Kidney tubule cell (primary cell): ENCODE measurements at places on chromosomes 5 and 9.
A peak's percentile ranks its signal among the peaks of the same experiment; 100 is the strongest.

DNA sequence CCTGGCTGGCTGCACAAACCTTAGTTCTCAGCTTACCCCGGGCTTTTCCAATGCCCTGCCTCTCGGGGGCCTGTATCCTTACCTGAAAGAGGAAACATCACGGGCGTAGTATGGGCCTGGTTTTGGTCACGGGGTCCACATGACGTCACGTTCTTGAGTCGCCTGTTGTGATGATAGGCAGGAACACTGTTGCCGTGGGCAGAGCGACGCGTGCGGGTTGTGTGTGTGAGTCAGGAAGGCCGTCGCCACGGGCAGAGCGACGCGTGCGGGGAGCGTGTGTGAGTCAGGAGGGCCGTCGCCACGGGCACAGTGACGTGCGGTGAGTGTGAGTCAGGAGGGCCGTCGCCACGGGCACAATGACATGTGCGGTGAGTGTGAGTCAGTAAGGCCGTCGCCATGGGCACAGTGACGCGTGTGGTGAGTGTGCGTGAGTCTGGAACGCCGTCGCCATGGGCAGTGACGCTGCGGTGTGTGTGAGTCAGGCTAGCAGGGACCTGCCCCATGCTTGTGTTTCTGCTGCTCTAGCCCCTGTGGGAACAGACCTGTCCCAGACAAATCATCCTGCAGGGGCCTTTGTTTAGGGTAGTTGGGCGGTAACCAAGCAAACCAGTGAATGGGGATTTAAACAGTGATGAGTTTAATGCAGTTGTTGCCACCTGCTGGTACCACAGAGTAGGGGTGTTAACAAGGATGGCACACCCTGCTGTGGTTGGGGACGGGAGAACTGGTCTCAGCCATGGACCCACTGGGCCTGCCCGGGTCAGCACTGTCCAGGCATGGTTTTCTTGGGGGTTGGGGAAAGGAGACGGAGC, 19.8 kb downstream of the TRIP13 start:
- DNase-seq: peak; percentile 81

- DNase-seq: no peak
These were observed 151.0 kb downstream of the PJA2 start for GRCh38 chr5:109258755-109259154.

DNA sequence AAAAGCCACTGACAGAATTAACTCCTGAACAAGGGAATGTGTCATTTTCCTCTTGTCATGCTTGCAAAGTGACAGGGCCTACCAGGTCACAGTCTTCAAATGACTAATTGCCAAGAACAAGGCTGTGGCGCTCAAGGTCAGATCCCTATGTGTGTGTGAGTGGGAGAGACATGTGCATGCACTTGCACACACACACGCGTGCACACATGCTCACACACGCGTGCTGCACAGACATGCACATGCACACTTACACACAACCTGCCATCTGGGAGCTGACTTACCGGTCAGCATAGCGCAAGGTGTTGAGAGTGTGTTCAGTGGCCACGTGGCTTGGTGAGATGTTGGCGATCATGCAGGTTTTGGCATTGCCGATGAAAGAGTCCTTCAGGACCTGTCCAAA, 69.8 kb downstream of the KIF24 start:
- peak; percentile 38 for DNase-seq

- DNase-seq: no peak
These were observed 10.1 kb downstream of the IGFBPL1 start for GRCh38 chr9:38414040-38414723.

DNA sequence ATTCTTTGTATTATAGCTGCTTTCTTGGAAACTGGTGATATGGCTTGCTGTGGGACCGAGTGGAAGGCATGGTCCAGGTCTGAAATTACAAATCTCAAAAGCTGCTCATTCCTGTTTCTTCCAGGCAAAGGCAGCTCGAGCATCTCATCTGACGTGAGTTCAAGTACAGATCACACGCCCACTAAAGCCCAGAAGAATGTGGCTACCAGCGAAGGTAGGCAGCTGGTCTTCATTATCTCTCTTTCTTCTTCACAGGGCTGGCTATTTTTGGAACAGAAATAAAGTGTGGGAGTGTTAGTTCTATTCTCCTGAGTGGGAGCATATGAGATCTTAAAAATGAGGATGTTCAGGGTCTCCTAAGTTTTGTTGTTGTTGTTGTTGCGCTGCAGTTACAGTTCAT, 115.9 kb downstream of the FBXL7 start:
- no peak for DNase-seq

- DNase-seq: no peak
These were observed 90.0 kb upstream of the HMHB1 start for GRCh38 chr5:143721925-143722324.

GRCh38 chr9:116504893-116505480, 182.1 kb upstream of the TRIM32 start:
- no peak for DNase-seq

DNA sequence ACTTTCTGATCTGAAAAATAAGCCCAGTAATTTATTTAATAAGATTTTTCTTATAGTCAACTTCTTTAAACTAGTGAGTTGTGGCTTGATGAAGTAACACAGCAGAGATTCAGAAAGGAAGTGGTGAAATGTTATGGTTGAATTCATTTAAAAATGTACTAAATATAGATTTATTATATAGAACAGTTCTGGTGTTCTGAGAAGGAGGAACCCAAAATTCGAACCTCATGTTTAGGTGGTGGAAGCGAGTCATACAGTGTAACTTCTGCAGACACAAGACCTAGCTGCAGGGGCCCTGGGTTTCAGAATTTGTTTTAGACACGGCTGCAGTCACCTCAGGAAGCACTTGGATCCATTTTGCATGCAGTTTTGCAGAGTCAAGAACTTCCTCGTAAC, 188.2 kb downstream of the TRIO start:
- no peak for DNase-seq

GRCh38 chr5:141605523-141606277, 13.1 kb downstream of the DIAPH1 start:
- no peak for DNase-seq

GRCh38 chr5:37989884-37990283, 150.0 kb upstream of the GDNF start:
- no peak for DNase-seq

DNA sequence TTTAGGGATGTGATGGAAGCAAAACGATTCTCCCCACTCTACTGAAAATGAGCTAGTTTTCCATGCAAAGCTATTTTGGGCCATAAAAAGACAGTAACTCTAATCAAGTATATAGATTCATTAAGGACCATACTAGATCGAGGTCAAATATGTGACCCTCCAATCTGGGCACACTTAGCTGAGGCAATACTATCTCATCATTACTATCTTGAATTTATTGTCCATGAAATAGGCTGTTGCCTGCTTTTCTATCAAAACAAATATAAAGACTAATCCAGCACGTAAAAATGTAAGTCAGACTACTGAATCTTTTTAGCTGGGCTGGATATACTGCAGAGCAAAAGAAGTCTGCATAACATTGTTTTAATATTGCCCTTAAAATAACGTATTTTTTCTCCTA, 943.1 kb downstream of the NR2F1-AS1 start:
- no peak for DNase-seq

- DNase-seq: no peak
These were observed 60.4 kb downstream of the BNC2 start for GRCh38 chr9:16809912-16810610.

DNA sequence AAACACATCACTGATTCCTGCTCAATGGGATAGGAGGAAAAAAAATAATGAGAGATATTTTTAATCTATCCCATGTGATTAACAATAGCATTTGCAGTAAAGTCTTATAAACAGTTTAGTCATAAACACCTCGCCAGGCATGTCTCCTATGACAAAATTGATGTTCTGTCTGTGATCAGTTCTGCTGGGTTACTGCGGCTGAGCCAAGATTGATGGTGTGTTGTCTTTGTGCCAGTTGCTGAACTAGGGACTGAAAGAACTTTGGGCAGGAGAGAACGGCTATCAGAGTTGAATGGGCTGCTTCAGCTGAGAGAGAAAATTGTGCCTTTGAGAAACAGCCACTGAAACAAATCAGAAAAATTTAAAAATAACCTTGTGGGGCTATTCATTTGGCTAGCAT, 37.3 kb upstream of the MAMDC2 start:
- DNase-seq: no peak

GRCh38 chr5:113378959-113379541, 55.7 kb downstream of the TSSK1B start:
- peak; percentile 52 for DNase-seq

DNA sequence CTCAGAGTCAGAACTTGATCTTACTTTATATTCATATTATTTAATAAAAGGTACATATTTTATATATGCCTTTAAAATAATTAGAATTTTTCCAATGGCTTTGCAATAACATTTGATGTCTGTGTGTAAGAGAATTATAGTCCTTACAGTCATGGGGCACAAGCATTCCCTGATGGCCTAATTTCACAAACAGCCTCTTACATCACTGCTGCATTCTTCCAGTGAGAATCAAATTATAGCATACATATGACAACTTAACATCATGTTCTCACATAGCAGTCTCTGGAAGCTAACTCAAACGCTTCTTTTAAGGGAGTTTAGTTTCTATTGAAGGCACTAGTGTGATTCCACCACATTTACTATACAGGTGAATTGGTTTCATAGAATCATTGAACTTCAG, 15.3 kb upstream of the PRUNE2 start:
- DNase-seq: no peak

GRCh38 chr5:886716-887325, 5.8 kb downstream of the BRD9 start:
- DNase-seq: no peak

DNA sequence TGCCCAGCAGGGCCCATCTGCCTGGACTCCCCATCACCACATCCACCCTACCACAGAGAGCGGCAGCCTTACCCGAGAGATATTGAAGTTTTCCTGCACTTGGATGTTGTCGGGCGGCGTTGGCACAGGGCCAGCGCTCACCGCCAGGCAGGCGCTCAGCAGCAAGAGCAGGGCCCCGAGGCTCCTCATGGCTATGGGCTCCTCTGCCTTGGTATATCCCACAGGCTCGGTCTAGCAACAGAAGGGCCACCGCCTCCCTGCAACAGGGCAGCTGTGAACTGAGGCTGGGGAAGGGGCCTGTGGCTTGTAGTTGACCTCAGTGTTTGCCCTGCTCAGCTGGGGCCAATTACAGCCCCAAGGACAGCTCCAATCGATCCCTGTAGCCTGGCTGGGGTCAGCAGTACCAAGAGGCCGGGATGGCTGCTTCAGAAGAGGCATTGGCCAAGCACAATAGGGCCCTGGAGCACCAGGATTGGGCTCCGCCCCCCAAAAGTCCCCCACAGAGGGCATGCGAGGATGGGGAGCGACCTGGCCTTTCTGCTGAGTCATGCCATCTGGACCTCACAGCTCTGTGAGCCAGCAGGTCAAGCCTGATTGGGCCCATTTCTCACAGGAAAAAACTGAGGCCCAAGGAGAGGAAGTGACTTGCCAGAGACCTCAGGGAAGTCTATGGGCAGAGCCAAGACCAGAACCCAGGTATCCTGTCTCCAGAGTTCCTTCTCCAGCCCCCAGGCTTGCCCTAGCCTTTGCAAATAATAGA, at the start of gene AMBP:
AMBP (minus strand) TSS at position 280 of the 760 bp plus-strand sequence; CDS start at position 189, 91 bp downstream.
- peak; percentile 65 for DNase-seq

DNA sequence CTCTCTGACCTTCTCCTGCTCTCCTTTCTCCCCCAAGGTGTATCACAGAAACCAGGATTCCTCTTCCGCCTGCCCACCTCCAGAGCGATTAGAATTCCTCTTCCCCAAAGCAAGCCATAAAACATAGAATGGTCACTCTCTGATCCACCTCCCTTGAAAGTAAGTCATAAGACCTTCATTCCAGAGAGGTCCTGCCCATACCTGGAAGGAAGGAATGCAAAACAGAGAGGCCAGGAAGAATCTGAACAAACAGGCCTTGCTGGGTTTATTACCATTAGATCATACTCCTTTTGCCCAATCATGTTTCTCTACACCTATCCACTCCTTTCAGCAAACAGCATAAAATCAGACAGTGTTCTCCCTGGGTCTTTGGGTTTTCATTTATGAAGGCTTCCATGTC, 21.0 kb downstream of the CDKL3 start:
- peak; percentile 65 for DNase-seq

DNA sequence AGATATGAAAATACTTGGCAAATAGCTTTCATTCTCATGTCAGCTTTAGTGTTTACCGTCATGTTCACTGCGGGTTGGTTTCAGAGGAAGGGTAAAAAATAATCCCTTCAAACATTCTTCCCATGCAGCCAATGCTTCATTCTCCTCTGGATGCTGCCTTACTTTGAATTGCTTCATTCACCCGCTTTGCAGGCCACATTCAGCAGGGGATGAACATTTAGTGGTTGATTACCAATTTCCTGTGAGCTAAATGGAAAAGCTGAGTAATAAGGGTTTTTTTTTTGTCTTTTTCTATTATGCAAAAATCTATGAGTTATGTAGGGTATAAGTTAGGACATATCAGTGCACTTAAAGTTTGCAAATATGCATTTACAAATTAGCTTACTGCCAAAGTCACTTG, 96.3 kb upstream of the MEF2C start:
- DNase-seq: no peak

- DNase-seq: no peak
These were observed 56.9 kb downstream of the SYK start for GRCh38 chr9:90858457-90858901.

DNA sequence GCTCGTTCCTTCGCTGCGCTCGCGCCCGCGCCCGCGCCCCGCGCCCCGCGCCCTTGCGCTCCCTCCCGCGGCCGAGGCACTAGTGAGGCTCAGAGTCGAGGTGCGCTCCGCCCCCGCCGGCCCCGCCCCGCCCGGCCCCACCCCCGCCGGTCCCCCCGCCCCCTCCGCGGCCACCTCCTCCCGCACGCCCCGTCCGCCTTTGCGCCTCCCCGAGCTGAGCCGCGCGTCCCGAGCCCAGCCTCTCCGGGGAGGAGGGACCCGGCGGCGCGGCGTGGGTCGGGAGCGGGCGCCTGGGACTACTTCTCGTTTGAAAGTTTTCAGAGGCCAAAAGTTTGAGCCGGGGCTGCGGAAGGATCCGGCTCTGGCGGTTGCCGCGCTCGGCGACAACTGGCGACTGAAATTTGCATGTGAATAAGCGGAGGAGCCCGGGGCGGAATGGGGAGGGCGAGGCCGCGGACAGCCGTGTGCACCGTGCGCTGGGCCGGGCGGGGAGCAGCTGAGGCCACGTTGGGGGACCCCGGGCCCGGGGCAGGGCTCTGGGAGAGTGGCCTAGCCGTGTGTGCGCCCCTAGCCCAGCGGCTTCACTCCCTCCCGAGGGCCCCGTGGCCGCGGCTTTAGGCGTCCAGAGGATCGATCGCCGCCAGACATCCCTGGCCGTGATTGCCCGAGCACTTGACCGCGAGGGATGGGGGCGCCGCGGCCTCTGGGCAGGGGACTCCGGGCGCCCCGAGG, at the start of gene NOTCH1:
NOTCH1 (minus strand) TSS at position 84 of the 732 bp plus-strand sequence. CDS start 262 bp downstream, outside the sequence.
- peak; percentile 97 for DNase-seq

GRCh38 chr9:103867886-103868285, 226.2 kb upstream of the SMC2 start:
- DNase-seq: no peak

DNA sequence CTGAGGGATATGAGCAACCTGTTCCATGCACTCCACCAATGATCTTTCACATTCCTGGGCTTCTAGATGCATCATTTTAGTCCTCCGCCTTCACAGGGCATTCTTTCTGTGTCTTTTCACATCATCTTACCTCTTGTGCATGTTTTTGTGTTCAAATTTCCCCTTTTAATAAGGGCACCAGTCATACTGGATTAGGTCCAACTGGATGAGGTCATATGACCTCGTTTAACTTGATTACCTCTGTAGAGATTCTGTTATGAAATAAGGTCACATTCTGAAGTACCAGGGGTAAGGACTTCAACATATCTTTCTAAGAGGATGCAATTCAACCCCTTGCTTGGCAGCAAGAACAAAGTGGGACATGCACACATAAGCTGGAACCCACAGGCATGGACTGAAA, 335.3 kb upstream of the TLE4 start:
- DNase-seq: no peak
